ENCODE measurements at places on chromosomes 5 and 9. TPM values are rescaled to one million over a fixed set of nuclear protein-coding genes. Genes with fewer than 3 reads are reported as not detected.

GRCh38 chr5:54162184-54162583 is 148.2 kb downstream of the ARL15 start:
- no peak for DNase-seq

DNA sequence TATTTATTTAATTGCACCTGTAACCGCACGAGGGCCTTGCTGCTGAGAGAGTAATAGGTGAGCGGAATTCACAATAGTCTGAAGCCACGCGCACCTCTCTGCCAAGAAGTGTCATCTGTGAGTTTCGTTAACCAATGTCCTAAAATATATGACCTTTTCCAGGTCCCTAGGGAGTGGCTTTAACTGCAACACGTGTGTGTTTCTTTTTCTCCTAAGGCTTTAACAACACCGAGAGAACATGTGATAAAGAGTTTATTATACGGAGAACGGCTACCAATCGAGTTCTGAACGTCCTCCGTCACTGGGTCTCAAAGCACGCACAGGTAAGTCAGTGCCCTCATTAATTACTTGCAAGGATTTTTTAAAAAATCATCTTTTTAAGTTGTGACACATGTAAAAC is 53.2 kb upstream of the CKMT2 start:
- DNase-seq = no peak

DNA sequence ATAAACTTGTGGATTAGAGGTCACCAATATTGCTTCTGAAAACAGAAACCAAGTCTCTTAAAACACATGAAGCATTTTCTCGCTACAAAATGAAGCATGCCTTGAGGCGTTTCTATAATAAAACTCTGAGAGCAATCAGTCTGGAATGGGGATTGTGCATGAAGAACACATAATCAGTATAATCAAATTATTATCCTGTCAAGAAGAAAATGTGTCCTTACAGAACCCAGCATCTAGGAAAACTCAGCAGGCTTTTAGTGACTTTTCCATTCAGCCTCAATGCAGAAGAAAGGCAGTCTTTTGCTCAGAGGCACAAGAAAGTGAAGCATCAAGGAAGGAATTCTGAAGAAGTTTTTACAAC is 121.9 kb downstream of the CDH18 start:
- DNase-seq = no peak

DNA sequence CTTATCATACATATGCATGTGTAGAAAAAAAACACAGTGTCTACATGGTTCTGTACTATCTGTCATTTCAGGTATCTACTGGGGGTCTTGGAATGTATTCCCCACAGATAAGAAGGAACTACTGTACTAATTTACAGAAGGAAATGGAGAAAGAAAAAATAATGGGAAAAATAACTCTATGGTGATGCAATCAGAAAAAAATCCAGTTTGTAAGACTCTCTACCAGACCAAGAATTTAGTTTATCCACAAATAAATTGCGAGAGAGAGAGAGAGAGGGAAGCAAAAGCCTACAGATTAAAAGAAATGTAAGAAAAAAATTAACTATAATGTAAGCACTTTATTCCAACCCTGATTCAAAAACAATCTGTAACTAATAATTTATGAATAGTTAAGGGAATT is 708.6 kb upstream of the ZNF608 start:
- DNase-seq = no peak

DNA sequence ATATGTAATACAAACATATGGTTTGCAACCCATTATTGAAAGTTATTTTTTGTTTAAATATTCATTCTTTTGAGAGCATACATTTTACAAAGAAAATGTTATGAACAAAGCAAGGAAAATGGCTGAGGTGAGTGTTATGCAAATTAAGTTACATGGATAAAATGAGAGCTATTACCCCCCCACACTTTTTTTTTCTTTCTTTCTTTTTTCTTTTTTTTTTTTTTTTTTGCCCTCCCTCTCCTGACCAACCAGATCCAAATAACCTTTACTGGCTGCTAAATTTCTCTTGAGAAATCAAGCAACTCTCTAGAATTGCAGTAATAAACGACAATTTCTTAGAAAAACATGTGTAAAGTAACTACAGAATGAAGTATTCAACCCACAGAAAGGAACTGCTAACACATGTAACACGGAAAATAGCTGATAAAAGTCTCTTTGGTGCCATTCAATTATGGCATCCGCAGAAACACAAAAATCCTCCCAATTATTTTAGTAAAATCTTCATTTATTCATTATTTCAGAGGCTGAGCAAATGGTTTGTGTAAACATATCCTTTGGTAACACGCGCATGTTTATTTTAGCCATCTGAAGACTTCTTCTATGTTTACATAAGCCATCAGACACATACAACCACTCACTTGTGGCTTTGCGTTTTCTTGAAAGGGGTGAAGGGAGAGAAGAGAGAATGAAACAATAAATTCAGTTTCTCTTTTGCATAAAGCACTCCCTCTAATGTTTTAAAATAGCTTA is 216.1 kb downstream of the NFIB start:
- DNase-seq = no peak

- no peak for DNase-seq
These were observed 273.9 kb downstream of the NPR3 start for GRCh38 chr5:32984851-32985610.

STC2 gene
- 50.6 TPM for total RNA-seq

ENTR1 gene
- total RNA-seq = 57.5 TPM

CCL27 gene
- total RNA-seq = not detected
